Stimulated activated CD4-positive, alpha-beta T cell treated with anti-CD3 and anti-CD28 coated beads, Interleukin-12 subunit alpha, Interleukin-12 subunit beta, amount 100 ng/mL, for 4 hours (primary cell): ENCODE measurements at places on chromosomes 6 and 20.

- peak; percentile 81 for DNase-seq
Measured at GRCh38 chr6:149317644-149318571, at the start of gene TAB2. Gene TAB2, plus strand, starts transcription at chr6:149317712. Its CDS starts 52,286 bp downstream, at chr6:149369998.

GRCh38 chr6:52454556-52454955 lies 34.4 kb downstream of the EFHC1 start:
- DNase-seq, result no peak

- no peak for DNase-seq
Measured at GRCh38 chr6:84428300-84428907, 201.0 kb upstream of the CEP162 start.

DNA sequence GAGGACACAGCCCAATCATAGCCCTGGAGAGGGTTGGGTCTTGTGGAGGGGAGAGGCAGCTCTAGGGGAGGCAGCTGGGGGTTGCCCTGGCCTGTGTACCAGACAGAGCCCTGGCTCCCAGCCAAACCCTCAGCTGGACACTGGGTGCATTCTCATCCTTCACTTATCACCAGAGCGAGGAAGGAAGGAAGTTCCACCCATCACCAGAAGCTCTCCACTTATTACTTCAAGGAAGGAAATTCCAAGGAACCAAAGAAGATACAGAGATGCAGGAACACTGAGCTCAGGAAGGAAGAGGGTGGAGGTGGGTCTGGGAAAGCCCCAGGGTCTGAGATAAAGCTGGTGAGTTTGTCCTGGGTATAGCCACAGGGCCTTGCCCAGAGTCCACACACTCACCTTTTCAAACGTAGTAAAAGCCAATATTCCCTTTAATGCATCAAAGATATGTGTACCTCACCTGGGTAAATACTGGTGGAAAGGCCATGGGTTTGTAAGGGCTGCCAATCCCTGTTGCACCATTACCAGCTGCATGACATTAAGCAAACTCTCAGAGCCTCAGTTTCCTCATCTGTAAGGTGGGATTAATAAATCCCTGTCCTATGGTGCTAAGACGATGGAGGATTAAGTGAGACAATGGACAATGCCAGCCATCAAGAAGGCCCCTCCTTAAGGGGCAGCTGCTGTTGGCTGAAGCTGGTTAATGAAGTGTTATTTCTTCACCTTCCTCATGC lies 109.7 kb upstream of the NAA20 start:
- DNase-seq, result no peak

DNA sequence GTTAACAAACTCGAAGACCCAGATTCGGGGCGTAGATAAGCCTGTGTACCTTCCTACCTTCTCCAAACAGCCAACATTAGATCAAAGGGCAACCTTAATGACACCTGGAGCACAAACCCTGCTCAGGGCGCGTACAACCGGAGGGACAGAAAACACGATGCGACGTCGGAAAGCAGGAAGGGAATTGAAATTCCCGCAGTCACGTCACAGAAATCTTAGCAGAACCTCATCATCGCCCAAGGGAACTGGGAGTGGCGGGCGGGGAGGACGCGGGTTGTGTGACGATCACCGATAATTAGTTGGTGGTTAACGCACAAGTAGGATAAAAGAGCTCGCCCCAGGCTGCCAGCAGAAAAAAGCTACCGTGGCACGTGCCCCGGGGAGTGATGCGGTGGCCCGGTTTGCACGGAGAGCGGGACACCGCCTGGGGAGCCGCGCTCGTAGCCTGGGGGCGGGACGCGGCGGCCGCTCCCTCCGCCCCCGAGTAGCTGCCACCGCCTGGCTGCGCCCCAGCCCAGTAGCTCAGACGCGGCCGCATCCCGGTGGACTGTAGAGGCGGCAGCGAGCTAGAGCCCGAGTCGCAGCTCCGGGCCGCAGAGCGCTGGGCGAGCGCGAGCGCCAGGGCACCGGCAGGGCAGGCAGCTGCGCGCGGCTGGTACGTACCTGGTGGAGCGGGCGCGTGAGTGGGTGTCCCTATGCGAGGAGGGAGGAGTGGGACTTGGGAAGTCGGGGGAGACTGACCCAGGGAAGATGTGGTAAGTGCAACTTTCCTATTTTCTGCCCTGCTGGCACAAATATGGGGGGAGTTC lies at the start of gene PKIB:
PKIB (plus strand) TSS at position 525 of the 809 bp plus-strand sequence. CDS start 107,390 bp downstream, outside the sequence.
- peak; percentile 30 for DNase-seq

- no peak for DNase-seq
Measured at GRCh38 chr20:58086763-58087561, 141.5 kb downstream of the ANKRD60 start.

DNA sequence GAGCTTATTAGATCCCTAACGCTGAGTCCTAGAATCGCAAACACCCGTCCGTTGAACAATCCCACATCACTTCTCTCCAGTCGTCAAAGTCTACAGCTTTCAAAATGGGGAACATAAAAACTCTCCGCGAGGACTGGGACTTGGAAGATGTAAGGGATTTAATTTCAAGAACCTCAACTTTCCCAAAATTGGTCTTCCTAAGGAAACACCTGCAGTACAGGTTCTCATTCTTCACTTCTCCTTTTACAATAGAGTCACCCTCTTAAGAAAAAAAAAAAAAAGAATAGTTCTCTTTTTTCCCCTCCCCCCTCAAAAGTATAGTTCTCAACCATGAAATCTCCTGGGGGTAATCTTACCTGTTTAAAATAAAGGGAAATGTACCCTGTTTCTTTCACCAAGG lies 6.6 kb upstream of the ZBTB22 start:
- DNase-seq, result no peak

GRCh38 chr20:52305024-52305645 lies 113.6 kb upstream of the ZFP64 start:
- DNase-seq, result no peak

- no peak for DNase-seq
Measured at GRCh38 chr6:50846852-50847155, 28.1 kb downstream of the TFAP2B start.

- DNase-seq, result no peak
Measured at GRCh38 chr20:57868310-57868709, 158.5 kb upstream of the PMEPA1 start.

GRCh38 chr6:157434349-157435033 lies 53.5 kb downstream of the ZDHHC14 start:
- DNase-seq, result no peak

- DNase-seq, result no peak
Measured at GRCh38 chr6:112382778-112383177, 35.6 kb downstream of the RFPL4B start.

DNA sequence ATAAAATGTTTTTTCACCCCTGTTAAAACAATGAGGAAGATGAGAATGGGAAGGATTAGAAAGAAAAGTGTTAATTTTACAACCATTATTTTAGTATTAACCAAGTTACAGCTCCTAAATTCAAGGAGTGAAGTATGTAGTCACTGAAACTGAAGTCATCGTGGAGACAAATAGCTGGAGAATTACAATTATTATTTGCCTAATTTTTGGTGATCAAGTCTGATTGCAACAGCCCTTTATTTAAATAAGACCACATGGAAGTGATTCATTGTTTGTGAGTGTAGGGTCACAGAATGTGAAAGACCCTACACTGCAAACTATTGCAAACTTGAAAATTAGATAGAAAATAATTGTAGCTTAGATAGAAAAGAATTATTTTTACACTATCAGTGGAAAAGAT lies 292.4 kb downstream of the CENPW start:
- DNase-seq, result no peak

- no peak for DNase-seq
Measured at GRCh38 chr6:19979986-19980385, 142.8 kb downstream of the ID4 start.

DNA sequence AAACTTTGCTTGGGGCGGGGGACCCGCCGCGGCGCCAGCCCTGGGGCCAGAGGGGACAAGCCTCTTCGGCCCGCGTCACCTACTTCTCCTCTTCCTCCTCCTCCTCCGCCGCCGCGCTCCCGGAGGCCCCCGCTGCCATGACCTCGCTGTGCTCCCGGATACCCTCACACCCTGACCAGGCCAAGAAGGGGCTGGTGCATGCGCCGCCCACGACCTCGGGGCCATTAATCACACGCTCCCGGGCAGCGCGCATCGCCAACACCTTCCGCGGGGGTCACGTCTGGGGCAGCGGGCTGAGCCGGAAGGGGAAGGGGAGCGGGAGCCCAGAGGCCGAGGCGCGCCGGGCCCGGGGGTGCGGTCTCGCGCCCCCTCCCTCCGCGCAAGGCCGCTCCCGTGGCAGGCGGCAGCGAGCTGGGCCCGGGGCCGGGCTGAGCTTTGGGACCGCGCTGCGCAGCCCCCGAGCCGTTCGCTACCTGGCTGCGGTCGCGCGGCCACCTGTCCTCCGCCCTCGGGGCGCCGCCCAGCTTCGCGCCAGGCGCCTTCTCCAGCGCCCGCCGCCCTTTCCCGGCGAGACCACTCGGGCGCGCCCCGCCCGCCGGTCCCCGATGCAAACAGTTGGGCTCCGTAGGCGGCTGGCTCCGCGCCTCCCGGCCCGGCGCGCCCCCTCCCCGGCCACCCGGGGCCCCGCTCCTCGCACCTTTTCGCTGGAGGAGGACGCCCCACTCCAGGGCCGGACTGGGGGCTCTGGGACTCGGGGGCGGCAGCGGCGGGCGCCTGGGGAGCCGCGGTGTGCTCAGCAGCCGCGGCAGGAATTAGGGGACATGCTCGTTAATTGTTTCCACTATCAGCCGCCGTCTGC lies 575 bp upstream of the CNR1 start:
- no peak for DNase-seq

GRCh38 chr6:54971825-54972224 lies 125.3 kb downstream of the FAM83B start:
- no peak for DNase-seq

GRCh38 chr20:44219170-44219730 lies 8.7 kb upstream of the OSER1 start:
- no peak for DNase-seq

- no peak for DNase-seq
Measured at GRCh38 chr6:4655196-4656025, 120.8 kb upstream of the CDYL start.

DNA sequence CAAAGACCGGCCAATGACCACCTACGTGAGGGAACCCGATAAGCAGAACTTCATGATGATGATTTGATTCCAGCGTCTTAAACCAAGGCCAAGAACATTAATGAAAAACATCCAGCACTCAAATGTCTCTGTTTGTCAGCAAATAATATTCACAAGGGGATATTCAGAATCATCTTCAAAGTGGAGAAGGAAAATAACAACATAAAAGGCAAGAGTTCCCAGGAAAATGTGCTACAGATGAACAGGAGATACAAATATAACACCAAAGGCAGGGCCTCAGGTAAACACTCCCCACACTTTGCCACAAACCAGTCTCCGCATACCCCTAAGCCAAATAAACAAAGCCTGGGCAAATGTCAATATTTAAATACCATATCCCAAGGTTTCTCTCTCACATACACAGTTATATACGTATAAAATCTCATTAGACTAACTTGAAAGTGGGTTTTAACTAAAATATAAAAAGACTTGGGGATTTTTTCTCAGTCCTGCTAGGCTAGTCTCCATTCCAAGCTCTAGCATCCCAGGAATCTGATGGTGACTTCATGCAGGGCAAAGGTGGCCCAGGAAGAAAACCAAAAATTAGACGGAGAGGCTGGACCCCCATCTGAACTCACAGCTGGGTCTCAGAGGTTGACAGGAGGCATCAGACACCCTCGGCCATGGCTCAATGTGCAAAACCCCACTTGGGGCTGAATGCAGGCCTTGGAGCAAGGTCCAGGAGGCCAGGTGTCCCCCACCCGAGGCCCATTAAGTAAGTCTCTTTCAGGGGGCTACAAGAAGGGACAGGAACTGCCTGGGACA lies 32.1 kb downstream of the TRAM2 start:
- no peak for DNase-seq

GRCh38 chr6:41591859-41592502 lies 45.8 kb downstream of the FOXP4 start:
- DNase-seq, result peak; percentile 79

GRCh38 chr6:158283304-158283980 lies 28.8 kb upstream of the TULP4 start:
- DNase-seq, result no peak

DNA sequence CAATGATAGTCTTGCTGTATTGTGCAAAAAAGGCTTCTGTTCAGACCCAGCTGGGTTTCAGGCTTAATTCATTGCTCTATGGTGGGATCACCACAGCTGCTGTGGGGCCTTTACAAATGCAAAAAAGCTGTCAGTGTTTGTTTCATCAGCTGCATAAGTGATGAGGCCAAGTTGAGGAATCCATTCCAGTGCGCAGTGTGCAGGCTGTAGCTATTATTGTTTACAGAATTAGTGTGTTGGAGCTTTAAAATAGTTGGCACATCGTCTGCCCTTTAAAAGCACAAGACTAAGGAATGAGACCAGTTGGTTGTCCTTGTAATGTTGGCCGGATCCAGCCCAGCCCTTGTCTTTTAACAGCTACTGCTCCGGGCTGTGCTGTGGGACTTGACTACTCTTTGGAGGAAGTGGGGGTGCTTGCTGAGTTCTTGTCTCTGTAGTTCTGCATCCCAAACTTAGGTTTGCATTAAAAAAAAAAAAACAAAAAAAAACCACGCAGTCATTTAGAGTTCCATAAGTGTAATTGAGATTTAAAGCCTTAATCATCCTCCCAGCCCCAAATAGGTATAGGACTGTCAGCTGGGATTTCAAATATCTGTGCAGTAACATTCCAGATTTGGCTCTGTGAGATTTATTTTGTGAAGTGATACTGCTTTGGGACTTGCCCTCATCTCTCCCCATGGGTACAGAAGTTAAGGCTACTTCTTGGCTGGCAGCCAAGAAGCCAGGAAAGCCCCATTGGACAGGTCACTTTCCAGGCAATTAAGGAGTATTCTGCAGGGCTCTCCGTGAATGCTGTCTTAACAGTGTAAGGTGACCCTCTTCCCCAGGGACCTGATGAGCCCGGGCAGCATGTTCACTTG lies 19.3 kb downstream of the JARID2 start:
- no peak for DNase-seq

DNA sequence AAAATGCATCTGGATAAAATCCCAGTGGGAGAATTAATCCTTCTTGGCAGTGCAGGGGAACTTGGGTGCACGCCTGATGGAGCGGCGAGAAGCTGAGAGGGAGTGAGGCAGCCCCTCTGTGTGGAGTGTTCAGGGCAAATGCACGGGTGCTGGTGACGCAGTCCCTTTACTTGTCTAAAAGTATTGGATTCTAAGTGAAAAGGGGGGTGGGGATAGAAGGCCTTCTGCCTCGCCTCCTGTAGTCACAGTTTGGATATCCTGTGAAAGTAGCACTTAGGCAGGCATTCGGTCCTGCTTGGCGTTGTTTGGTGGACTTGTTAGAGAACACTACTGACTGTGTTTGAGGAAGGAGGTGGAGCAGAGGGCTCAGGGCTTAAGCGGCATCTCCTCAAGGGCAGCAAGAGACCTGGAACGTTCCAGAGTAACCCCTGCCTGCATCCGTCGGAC lies 39.3 kb downstream of the PHACTR3 start:
- DNase-seq, result no peak

DNA sequence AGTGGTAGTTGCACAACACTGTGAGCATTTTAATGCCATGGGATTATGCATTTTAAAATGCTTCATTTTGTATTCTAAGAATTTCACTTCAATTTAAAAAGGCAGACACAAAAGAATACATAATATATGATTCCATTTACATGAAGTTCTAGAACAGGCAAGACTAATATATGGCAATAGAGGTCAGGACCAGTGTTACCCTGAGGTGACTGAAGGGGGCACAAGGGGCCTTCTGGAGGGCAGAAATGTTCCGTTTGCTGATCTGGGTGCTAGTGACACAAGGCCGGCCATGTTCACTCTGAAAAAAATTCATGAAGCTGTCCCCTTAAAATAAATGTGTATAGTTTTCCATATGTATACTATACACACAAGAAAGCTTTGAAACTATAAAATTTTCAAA lies 28.5 kb downstream of the TASP1 start:
- no peak for DNase-seq
